ENCODE measurements at places on chromosomes 11 and 22.
A peak's percentile ranks its signal among the peaks of the same experiment; 100 is the strongest.

GRCh38 chr11:81573367-81573766 lies 1160.3 kb downstream of the FAM181B start:
- no peak for DNase-seq

DNA sequence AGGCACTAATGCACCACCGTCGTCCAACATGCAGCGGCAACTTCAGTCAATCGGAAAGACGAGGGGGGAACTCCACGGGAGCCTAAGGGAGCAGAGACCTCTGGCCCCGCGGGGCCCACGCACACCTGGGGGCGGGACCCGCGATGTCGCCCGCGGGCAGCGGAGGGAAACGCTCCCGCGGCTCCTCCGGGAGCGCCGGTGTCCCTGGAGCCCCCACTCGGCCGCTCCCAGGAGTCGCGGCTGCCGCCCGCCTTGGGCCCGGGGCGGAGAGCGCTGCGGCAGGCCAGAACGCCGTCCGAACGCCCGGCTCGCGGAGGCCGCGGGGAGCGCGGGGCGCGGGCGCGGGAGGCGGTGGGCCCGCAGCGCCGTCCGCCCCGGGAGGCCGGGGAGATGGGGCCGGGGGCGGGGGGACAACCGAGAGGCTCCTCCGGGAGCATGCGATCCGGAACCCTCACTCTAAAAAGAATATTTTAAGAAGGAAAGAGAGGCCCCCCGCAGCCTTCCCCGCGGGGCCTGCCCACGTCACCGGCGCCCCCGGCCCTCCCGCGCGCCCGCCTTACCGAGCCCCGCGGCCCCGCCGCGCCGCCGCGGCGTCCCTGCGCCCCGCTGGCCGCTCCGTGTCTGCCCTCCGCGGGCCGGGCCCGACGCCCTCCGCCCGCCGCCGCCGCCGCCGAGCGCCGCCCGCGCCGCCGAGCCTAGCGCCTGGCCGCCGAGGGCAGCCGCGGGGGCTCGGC lies 86.6 kb upstream of the ARHGAP32 start:
- DNase-seq, result no peak

GRCh38 chr11:12702999-12703453 lies 28.8 kb downstream of the TEAD1 start:
- no peak for DNase-seq

GRCh38 chr11:110512026-110512425 lies 82.3 kb downstream of the FDX1 start:
- DNase-seq, result no peak

DNA sequence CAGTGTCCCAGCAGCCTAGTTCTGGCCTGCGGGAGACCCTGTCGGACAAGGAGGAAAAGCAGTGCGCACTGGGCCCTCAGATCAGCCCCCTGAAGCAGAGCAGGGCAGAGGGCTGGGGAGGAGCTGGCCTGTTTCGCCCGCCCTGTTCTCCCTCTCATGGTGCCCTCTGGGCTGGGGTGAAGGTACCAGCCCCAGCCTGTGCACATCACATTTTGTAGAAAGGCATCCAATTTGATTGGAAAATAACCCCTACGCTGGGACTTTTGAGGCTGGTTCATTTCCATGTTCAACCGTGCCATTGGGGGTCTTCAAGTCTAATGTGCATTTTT lies 832 bp upstream of the NAP1L4 start:
- no peak for DNase-seq

DNA sequence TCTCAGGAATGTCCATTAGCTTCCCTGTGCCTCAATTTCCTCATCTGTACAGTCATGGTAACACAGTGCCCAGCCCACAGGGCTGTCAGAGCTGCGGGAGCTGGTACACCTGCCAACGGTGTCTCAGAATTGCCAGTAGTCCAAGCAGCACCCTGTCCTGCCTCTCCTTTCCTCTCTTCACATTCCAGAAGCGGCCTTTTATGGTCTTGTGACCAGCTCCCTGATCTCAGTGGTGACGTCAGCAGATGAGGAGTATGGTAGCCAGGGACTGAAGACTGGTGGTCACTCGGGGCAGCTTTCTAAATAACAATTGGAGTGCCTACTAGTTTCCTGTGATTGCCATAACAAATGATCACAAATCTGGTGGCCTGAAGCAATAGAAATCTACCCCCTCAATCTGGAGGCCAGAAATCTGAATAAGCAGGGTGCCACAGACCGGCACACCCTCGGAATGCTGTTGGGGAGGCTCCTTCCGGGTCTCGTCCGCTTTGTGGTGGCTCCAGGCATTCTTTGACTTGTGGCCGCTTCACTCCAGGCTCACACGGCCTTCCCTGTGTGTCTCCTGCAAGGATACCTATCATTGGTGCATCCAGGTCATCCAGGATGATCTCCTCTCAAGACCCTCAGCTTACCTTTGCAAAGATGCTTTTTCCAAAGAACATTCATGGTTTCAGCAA lies 2.1 kb downstream of the FADD start:
- no peak for DNase-seq

GRCh38 chr11:100098560-100098959 lies 588.5 kb upstream of the ARHGAP42 start:
- DNase-seq, result no peak

GRCh38 chr11:21105196-21105917 lies 436.0 kb downstream of the NELL1 start:
- DNase-seq, result no peak

DNA sequence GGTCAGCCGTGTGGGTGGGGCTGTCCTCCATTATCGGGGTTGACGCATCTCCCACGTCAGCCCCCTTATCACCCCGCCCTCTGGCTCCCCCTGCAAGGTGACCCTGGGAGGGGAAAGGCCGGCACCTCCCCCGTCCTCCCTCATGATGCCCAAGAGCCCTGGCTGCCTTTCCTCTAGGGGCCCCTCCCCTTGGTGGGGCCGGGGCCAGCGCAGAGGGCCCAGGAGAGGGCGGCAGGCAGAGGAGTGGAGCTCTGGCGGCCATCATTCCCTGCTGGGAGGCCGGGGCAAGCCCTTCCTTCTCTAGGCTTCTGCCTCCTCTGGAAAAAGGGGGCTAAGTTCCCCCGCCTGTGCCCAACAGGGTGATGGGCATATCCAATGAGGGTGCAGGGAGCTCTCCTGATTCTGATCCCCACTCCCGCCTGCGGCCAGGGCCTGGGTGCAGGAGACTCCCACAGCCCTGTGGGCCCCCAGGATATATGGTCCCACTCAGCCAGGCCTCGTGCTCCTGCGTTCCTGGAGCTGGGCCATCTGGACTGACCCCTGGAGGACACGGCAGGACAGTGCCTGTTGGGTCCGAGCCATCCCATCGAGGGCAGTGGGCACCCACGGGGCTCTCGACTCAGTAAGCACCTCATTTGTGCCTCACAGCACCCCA lies 12.3 kb downstream of the MYRF start:
- DNase-seq, result no peak

- DNase-seq, result peak; percentile 64
These were observed 318.7 kb downstream of the BUD13 start for GRCh38 chr11:116454020-116454645.

DNA sequence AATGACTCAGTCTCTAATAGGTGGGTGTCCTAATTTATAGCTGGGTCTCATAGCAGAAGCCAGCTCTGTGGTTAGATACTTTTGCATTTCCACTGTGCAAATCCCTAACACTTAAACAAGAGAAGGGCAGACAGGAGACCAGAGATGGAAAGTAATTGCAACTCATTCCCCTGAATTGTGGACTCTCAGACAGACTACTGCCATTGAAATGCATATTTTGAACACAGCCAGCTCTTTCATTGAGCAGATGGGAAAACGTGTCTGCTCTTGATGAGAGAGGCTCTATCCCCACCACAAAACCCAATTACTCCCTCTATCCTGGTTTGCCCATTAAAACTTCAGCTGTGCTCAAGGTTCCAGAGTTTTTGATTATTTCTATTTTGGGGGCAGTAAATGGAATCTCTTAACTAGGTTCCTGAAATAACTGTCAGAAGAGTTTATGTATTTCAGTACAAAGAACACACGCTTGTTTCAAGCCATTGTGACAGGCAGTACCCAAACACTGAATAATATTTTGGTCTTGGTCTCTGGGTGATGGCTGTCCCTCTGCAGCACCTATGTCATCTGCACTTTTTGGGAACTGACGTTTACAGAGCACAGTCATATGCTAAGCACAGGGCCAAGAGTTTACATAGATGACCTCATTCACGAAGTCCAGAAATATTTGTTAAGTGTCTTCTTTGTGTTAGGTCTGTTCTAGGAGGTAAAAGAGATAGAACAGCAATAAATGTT lies 41.7 kb downstream of the FAM227A start:
- DNase-seq, result no peak

- no peak for DNase-seq
These were observed 419.3 kb upstream of the FAT3 start for GRCh38 chr11:91805293-91805692.

- no peak for DNase-seq
These were observed 32.1 kb upstream of the IGSF9B start for GRCh38 chr11:133988686-133989410.

DNA sequence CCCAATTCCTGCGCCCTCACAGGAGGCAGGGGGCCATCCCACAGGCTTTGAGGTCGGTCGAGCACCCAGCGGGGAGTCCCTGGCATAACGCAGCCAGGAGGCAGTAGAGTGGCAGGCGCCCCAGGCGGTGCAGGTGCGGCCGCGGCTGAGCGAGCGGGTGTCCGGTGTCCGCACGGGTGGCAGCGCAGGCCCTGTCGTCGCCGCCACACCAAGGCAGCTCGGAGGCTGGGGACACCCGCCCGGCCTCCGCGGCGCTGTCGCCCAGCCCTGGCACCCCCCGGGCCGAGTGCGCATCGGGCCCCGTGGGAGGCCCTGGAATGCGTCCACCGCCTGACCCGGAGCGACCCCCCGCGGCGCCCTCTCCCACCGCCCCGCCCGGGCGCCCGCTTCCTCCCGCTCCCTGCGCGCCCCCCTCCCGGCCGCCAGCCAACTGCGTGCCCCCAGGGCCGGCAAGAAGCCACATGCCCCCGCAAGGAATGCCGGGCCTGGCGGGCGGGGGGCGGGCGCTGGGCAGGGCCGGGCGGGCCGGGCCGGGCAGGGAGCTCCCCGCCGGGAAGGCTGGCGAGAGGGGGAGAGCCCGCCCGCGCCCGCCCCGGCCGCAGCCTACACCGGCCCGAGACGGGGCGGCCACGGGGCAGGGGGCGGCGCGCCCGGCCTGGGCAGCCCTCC lies 33.9 kb downstream of the PRDM11 start:
- peak; percentile 8 for DNase-seq

GRCh38 chr11:130145311-130145812 lies 14.2 kb upstream of the ST14 start:
- no peak for DNase-seq

- DNase-seq, result no peak
These were observed 19.2 kb downstream of the LRRC55 start for GRCh38 chr11:57200917-57201316.

DNA sequence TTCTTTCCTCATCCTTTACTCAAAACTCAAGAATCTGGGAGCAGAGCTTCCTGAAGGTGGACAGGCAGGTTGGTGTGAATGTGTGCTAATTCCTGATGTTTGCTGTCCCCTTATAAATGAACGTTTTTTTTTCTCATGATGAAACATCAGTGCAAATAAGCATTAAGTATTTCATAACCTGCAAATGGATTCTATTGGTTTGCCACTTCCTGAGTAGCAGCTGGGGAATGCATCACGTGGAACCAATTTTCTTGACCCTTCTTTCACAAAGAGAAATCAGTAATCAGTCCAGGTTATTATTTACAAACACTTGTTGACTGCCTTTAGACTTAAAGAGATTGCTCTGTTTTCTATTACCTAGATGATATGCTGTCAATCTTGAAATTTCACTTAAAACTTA lies 40.1 kb upstream of the SCN3B start:
- peak; percentile 18 for DNase-seq

DNA sequence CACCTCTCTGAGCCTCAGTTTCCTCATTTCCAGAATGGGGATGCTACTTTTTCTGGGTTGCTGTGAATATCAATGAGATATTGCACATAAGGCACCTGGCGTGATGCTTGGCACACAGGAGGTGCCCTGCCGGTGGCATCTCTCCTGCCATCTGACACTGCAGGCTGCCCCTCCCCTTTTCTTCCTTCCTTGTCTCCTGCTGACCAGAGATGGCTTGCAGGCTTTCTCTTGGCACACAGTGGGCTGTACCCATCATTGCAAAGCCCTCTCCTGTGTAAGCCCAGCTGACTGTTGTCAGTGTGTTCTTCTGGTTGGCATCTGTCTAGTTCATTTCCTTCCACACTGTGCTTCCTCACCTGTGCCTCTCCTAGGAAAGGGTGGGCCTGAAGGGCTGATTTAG lies 91.7 kb downstream of the MYO18B start:
- no peak for DNase-seq

- peak; percentile 13 for DNase-seq
These were observed 44.6 kb upstream of the ELF5 start for GRCh38 chr11:34558211-34558610.

DNA sequence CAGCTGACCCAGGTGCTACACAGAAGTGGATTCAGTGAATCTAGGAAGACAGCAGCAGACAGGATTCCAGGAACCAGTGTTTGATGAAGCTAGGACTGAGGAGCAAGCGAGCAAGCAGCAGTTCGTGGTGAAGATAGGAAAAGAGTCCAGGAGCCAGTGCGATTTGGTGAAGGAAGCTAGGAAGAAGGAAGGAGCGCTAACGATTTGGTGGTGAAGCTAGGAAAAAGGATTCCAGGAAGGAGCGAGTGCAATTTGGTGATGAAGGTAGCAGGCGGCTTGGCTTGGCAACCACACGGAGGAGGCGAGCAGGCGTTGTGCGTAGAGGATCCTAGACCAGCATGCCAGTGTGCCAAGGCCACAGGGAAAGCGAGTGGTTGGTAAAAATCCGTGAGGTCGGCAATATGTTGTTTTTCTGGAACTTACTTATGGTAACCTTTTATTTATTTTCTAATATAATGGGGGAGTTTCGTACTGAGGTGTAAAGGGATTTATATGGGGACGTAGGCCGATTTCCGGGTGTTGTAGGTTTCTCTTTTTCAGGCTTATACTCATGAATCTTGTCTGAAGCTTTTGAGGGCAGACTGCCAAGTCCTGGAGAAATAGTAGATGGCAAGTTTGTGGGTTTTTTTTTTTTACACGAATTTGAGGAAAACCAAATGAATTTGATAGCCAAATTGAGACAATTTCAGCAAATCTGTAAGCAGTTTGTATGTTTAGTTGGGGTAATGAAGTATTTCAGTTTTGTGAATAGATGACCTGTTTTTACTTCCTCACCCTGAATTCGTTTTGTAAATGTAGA lies 1.7 kb downstream of the MALAT1 start:
- peak; percentile 68 for DNase-seq

DNA sequence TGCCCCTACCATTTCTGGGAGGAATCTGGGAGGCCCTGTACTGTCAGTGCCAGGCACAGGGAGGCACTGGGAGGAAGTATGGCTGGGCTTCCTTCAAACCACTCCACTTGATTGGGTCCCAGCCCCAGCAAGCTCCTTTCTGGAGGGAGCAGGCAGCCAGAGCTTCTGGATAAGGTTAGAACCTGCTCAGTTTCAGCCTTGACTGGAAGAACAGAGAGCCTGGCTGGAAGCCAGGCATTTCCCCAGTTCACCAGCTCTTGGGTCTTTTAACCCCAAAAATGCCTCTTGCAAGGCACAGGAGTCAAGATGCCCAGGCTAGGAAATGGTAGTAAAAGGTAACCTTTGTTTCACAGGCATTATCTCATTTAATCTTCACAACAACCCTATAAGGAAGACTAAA lies 9.0 kb upstream of the KCTD14 start:
- no peak for DNase-seq

DNA sequence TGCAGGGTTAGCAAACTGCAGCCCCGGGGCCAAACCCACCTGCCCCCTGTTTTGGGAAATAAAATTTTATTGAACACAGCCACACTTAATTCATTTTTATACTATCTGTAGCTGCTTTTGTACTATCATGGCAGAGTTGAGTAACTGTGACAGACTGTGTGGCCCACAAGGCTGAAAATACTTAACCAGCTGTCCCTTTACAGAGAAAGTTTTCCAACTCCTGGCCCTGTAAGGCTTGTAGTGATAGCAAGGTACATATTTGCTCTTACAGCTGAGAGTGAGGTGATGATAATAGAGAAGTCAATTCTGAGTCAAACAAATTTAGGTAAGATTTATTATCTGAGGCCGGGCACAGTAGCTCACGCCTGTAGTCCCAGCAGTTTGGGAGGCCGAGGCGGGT lies 87.4 kb upstream of the SLC6A5 start:
- DNase-seq, result no peak
